ENCODE measurements at places on chromosomes 3 and 15. TPM values are rescaled to one million over a fixed set of nuclear protein-coding genes. Genes with fewer than 3 reads are reported as not detected.

STRA6 gene
- 3.0 TPM for total RNA-seq

EBLN2 gene
- 0.41 TPM for total RNA-seq

TMC3 gene
- not detected for total RNA-seq

NTRK3 gene
- not detected for total RNA-seq

TEX264 gene
- 75.5 TPM for total RNA-seq

CIAO2A gene
- total RNA-seq = 179 TPM

GP5 gene
- total RNA-seq = 0.02 TPM

KLHL6 gene
- not detected for total RNA-seq

GP9 gene
- not detected for total RNA-seq

MYO5C gene
- 0.88 TPM for total RNA-seq

HIGD2B gene
- not detected for total RNA-seq

SPINT1 gene
- 1.3 TPM for total RNA-seq

SCG5 gene
- total RNA-seq = 0.76 TPM

CPNE4 gene
- not detected for total RNA-seq

SERINC4 gene
- not detected for total RNA-seq

CCR8 gene
- total RNA-seq = not detected

C3orf20 gene
- total RNA-seq = not detected

LARP6 gene
- total RNA-seq = 45.4 TPM

SMAD6 gene
- 37.9 TPM for total RNA-seq

PIERCE2 gene
- total RNA-seq = 1.0 TPM

PRSS50 gene
- total RNA-seq = not detected

OR5H15 gene
- not detected for total RNA-seq

MFGE8 gene
- 116 TPM for total RNA-seq

RTP3 gene
- not detected for total RNA-seq

IGSF10 gene
- 0.31 TPM for total RNA-seq

IL1RAP gene
- 14.6 TPM for total RNA-seq

GOLGA8Q gene
- not detected for total RNA-seq

MAP6D1 gene
- 4.6 TPM for total RNA-seq

TMEM158 gene
- 95.1 TPM for total RNA-seq

CORO2B gene
- 0.43 TPM for total RNA-seq

CCK gene
- total RNA-seq = not detected

SLC35G2 gene
- total RNA-seq = 20.6 TPM
